ENCODE measurements at places on chromosomes 2 and 18. TPM values are rescaled to one million over a fixed set of nuclear protein-coding genes. Genes with fewer than 3 reads are reported as not detected.

DNA sequence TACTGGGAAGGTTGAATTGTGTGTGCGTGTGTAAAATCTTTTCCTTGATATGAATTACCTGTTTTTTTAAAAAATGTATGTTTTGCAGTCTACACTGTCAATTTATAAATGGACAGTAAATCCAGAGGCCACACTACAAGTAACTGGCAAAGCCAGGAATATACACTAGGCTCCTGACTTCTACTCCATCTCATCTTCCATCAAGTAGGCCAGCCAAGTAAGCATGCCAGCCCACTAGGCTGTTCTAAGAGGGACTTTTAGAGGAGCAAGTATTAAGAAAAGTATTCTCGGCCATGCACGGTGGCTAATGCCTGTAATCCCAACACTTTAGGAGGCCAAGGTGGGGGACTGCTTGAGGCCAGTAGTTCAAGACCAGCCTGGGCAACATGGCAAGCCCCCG, 13.0 kb upstream of the METAP1D start:
- DNase-seq: no peak

DNA sequence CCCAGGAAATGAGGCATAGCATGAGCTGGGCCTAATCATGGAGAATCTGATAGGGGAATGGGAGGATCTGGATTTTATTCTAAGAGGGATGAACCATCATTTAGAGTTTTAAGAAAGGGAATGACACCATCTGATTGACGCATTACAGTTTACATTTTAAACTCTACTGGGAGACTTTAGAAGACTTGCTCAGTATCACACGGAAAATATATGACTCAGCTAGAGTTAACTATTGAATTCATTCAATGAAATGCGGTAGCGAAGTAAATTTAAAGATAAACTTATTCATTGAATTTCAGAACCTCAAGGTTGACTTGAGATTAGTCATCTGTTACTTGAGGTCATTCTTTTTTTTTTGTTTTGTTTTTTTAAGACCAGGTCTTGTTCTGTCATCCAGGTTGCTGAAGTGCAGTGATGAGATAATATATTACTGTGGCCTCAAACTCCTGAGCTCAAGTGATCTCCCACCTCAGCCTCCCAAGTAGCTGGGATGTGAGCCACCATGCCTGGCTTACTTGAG, 25.0 kb downstream of the MC4R start:
- DNase-seq: no peak

DNA sequence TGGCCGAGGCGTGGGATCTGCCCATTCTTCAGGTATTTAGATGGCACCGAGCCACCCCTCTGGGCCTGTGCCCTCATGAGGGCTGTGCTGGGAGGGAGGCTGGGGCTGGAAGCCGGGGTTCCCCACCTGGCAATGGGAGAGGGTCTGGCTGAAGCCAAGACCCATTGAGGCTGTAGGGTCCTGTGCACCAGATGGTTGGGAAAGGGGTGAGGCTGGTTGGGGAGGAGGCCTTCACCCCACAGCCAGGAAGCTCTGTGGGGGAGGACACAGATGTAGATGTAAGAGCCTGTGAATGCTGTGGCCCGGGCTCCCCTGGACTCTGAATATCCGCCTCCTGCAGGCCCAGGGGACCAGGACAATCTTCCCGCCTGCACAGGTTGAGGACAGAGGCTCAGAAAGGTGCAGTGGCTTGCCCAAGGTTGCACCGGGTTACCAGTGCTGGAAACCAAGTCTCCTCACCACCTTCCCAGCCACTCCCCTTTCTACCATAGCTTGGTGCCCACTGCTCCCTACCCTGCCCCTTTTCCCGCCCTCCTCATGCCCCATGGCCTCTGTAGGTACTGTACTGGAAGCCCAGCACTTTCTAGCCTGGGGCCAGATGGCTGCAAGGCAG, 49.7 kb downstream of the PDCL3 start:
- no peak for DNase-seq

DNA sequence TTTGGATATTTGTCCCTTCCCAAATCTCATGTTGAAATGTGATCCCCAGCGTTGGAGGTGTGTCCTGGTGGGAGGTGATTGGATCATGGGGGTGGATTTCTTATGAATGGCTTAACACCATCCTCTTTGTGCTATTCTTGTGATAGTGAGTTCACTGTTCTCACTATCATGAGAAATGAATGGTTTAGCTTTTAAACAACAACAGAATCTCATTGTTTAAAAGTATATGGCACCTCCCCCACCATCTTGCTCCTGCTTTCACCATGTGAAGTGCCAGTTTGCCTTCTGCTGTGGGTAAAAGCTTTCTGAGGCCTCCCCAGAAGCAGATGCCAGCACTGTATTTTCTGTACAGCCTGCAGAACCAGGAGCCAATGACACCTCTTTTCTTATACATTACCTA, 38.1 kb downstream of the KIAA1328 start:
- DNase-seq: no peak

GRCh38 chr2:32553829-32554432, 73.9 kb upstream of the TTC27 start:
- peak; percentile 38 for DNase-seq

DNA sequence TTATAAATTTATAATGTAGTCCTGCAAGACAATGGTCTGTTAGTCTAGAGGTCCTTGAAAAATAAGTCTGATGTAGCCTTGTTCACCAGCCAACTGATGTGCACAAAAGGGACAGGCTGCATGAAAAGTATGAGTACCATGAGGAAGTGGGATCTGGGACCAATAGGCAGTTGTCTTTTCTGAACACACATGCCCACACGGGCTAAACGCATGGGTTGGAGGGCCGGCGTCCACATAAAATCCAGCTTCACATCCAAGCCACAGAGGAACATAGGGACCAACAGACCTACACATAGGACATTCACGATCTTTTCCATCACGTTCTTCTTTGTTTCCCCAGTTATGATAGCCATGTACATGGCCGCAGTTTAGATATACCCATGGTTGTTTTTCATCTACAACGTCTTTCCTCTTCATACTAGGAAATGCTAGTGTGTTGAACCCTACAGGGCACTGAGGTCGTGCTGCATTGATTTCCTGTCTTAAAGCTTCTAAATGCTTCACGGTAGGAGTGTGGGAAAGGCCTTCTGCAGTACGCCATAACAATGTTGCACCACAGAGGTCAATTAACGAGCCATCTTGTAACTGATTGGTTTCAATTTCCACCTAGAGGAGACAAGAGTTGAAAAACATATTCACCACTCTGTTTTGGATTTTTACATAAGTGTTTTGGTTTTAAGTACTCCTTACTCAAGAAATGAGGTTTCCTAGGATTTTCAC, 49.4 kb downstream of the PELI1 start:
- no peak for DNase-seq

GRCh38 chr2:113857464-113857863, 32.4 kb upstream of the ACTR3 start:
- DNase-seq: no peak

- no peak for DNase-seq
Measured at GRCh38 chr2:203811491-203812221, 55.9 kb upstream of the CTLA4 start.

Gene NTSR2
- total RNA-seq: 1.7 TPM
